ENCODE measurements at places on chromosomes 5 and 9.

GRCh38 chr5:147733075-147733474 is 49.5 kb downstream of the JAKMIP2 start:
- no peak for DNase-seq

GRCh38 chr5:127402361-127402760 is 111.8 kb downstream of the MEGF10 start:
- DNase-seq = no peak

DNA sequence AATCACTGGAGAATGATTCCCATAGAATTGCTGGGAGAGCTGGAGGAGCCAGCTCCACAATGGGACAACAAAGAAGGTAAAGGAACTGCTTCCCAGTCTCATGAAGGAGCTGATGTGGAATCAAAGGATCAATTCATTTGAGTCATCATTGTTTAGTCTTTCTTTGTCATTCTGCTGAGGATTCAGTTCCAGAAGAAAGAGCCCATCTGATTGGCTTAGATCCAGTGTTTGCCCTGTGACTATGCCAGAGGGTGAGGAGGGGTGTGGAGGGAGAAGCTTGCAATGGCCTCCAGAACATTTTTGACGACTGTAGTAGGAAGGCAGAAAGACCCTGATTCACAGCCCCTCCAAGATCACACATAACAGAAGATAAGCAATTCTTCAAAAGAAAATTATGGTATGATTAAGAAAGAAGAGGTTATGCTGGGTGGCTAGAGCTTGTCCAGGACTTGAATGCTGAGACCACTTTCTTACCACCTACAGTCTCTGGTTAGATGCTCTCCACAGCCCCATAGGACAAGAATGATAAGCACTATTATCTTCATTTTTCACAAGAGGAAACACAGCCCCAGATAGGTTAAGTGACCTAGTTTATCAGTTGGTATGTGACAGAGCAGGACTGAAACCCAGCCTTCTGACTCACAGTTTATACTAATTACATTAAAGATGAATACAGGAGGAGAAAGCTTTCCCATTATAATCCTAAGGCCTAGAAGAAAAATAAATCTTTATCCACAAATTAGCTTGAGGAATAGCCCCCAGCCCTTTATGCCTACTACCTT is 363.1 kb downstream of the PRELID2 start:
- no peak for DNase-seq

DNA sequence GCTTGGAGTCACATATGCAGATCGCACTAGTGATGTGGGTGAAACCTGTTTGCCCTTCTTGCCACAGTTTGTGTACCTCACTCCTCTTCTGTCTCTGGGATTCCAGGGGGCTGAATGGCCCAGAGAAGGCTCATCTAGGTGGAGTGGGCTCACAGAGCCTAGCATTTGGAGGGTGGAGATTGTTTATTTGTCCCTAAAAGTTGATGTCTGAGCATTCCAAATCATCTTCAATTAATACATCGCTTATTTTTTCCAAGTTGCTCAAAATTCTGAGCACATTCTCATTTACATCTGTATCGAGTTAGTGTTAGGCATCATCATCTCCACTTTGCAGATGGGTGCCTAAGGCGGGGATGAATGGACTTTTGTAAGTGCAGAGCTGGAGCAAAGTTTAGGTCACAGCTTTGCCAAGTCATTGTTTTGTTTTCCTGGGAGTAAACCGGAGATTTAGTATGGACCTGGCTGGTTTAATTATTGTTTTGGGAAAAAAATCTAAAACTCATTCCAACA is 2.0 kb downstream of the ABL1 start:
- DNase-seq = no peak

- DNase-seq = no peak
Measured at GRCh38 chr9:109414125-109414785, 83.9 kb downstream of the PTPN3 start.

DNA sequence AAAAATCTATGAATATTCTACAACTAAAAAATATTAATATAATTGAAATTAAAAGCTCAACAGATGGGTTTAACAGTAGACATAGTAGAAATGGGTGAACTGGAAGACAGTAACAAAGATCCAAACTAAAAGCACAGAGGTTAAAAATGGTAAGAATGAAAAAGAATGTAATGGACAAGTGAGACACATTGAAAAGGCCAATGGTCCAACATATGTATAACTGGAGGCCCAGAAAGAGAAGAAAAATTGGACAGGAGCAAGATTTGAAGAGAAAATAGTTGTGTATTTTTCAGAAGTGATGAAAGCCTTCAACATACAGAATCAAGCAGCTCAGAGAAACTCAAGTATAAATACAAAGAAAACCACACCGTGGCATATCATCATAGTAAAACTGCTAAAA is 58.6 kb downstream of the PCDHGC5 start:
- no peak for DNase-seq

DNA sequence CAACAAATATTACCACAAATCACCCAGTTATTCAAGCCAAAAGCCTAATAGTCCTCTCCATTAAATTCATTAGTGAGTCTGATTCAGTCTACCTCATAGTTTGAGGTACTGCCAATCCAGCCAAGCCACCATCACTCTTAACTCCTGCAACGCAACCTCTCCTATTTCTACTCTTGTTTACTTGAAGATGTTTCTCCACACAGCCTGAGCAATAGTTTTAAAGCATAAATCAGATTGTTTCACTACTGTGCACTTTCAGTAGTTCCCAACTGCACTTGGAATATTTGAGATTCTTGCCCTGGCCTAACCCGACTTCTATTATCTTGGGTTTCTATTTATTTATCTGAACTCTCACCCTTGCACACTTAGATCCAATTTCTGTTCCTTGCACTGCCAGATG is 85.5 kb downstream of the YIPF5 start:
- DNase-seq = no peak

DNA sequence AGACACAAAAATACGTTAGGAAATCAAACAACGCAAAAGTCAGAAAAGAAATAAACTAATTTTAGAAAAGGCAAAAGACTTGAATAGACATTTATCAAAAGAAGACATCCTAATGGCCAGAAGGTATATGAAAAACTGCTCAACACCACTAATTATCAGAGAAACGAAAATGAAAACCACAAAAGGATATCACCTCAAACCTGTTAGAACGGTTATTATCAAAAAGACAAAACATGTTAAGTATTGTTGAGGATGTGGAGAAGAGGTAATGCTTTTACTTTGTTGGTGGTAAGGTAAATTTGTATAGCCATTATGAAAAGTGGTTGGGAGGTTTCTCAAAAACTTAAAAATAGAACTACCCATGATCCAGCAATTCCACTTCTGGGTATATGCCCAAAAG is 230.0 kb upstream of the RGMB start:
- DNase-seq = no peak

DNA sequence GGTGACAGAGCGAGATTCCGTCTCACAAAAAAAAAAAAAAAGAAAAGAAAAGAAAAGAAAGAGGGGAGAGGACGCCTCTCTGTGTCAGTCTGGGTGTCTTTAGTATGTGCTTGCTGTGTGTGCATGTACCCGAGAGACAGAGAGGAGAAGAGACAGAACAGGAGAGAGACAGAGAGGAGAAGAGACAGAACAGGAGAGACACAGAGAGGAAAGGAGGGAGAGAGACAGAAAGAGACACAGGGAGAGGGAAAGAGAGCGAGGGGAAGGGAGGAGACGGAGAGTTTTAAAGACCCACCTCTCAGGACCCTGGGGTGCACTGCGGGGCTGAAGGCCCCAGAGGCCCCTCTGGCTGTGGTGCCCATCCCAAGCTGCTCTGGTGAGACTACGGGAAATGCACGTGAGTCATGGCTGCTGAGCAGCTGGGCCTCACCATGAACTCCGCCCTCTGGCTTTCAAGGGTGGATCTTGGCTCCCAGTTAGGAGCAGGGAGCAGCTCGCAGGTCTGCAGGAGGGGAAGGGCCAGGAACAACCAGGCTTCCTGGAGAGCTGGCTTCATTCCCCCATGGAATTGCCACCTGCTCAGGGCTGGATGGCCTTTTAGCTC is 7.9 kb downstream of the SLC6A3 start:
- peak; percentile 17 for DNase-seq

GRCh38 chr5:83085106-83085505 is 7.8 kb downstream of the XRCC4 start:
- no peak for DNase-seq

DNA sequence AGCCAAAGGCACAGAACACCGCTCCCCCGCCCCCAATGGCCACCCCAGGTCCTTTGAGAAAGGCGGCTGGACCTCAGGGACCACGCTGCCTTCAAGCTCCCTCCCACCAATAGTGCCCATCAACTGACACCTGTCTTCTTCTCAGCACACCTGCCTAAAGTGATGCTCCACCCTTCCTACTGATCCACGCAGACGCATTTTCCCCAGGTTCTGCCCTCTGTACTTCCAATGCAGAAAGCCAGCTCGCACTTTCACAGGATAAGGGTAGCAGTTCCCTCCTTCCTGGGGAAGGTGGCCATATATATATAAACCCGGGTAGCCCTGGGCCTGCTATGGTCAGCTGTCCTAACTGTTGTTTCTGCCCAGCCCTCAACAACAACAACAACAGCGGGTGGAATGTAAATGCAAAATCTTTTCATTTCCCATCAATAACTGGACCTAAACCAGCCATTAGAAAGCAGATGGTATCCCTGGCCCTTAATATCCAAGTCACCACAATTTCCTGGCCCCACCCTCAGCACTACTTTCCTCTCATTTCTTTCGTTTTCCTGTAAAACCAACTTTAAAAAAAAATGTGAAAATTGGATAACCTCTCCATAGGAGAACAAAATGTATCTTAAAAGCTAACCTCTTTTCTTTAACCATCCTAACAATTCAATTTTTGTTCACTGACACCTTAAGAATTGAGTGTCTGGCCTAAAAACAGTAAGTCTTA is 1.7 kb downstream of the GOLM1 start:
- DNase-seq = no peak

- no peak for DNase-seq
Measured at GRCh38 chr9:128792134-128792533, 5.1 kb downstream of the TBC1D13 start.

GRCh38 chr5:141883184-141883891 is 5.1 kb upstream of the PCDH1 start:
- peak; percentile 64 for DNase-seq
